ENCODE measurements at places on chromosomes 13 and 19.

GRCh38 chr19:49528211-49528771, 488 bp downstream of the RCN3 start:
- peak overlapping the region; percentile 80 for H3K4me3 ChIP-seq
- DNase-seq = no peak
- peaks cover 27% of the 10 kb centered on the region for H3K4me1 ChIP-seq
- H3K36me3 ChIP-seq = peaks cover 5% of the 10 kb centered on the region
- H3K27me3 ChIP-seq = no peaks in the 10 kb centered on the region

DNA sequence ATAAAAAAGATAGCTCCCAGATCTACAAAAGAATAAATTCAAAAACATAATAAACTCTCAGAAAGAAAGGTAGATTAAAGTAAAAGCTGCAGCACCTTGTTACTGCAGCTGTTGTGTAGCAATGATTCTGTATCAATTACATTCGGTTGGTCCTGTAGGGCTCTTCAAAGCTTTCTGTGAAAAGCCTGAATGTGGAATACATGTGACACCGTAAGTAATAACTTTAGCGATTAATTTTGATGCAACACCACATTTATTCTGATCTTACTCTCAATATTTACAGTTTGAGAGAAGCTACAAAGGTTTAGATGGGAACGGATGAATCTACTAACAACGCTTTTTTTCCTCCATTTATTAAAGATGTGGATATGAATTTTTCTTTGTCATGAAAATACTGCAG, 279.2 kb downstream of the DACH1 start:
- no peak overlapping the region for H3K4me3 ChIP-seq
- no peaks in the 10 kb centered on the region for H3K36me3 ChIP-seq
- no peaks in the 10 kb centered on the region for H3K27me3 ChIP-seq
- H3K27ac ChIP-seq = no peak overlapping the region

DNA sequence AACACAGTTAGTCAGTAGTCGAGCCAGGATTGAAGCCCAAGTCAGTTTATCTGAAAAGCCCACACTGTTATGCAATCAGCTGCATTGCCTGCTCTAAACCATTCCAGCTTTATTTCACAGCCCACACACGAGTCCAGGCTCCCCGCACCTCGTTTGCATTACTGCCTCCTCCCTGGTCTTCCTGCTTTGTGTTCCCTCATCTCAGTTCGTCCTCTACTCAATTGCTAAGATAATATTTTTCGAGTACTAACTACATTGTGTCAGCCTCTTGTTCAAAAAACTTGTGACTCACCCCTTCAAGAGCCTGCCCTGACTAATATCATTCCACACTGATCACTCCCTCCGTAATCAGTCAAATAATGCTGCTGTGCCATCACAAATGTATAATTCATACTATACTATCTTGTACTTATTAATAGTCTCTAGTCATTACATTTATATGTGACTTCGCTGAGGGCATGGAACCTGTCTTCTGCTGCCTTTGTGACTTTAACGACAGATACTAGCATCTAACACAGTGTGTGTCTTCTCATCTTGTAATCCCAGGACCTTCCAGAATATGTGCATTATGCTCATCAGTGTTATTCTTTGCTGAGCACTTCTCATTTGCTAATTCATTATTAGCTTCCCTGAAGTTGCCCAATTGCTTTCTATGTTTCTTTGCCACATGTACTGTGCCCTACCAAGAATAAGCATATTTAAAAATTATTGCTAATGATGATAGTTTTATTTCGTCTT, 26.2 kb upstream of the WDFY2 start:
- H3K36me3 ChIP-seq = no peaks in the 10 kb centered on the region
- no peak overlapping the region for H3K27ac ChIP-seq
- peaks cover 15% of the 10 kb centered on the region for H3K4me1 ChIP-seq

- H3K36me3 ChIP-seq = peaks cover 47% of the 10 kb centered on the region
- H3K4me1 ChIP-seq = peaks cover 27% of the 10 kb centered on the region
- no peak overlapping the region for H3K4me3 ChIP-seq
- no peaks in the 10 kb centered on the region for H3K27me3 ChIP-seq
These were observed 14.1 kb upstream of the PRKD2 start for GRCh38 chr19:46731007-46731501.

DNA sequence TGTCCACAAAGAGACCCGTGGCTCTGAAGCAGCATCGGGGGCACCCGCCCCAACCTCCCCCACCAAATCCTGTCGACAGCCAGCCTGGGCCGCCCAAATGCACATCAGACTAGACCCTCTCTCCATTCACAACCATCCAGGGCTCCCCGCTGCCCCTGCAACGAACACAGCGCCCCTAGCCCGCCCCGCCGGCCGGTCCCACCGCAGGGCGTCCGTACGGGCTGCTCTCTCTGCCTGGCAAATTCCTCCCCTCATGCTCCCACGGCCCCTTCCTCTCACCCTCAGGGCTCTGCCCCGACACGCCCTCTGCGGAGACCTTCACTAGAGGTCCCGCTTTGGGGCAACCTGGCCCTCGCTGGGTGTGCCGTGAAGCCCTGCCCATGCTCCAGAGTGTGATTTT, 7.1 kb downstream of the TCF3 start:
- H3K36me3 ChIP-seq = peaks cover 25% of the 10 kb centered on the region
- no peak overlapping the region for H3K4me3 ChIP-seq
- no peak for DNase-seq
- peaks cover 19% of the 10 kb centered on the region for H3K4me1 ChIP-seq

- no peak for DNase-seq
- no peaks in the 10 kb centered on the region for H3K27me3 ChIP-seq
- no peak overlapping the region for H3K4me3 ChIP-seq
- H3K4me1 ChIP-seq = no peaks in the 10 kb centered on the region
- no peak overlapping the region for H3K27ac ChIP-seq
These were observed 8.5 kb downstream of the MCF2L start for GRCh38 chr13:112977525-112977924.

DNA sequence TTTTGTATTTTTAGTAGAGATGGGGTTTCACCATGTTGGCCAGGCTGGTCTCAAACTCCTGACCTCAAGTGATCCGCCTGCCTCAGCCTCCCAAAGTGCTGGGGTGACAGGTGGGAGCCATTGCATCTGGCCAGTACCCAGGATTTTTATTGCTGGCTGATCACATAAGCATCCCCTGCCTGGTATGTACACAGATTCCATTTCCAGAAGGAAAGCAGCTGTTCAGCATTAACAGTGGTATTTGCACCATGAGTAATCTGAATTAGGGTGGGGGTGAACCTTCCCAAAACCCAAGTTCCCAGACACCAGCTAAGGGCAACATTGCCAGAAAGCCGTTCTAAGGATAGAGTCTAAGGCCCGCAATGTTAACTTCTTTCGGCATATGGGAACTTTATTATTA, 7.3 kb downstream of the ZNF555 start:
- peaks cover 13% of the 10 kb centered on the region for H3K4me1 ChIP-seq
- peaks cover 22% of the 10 kb centered on the region for H3K36me3 ChIP-seq
- no peak overlapping the region for H3K27ac ChIP-seq
- no peak overlapping the region for H3K4me3 ChIP-seq

DNA sequence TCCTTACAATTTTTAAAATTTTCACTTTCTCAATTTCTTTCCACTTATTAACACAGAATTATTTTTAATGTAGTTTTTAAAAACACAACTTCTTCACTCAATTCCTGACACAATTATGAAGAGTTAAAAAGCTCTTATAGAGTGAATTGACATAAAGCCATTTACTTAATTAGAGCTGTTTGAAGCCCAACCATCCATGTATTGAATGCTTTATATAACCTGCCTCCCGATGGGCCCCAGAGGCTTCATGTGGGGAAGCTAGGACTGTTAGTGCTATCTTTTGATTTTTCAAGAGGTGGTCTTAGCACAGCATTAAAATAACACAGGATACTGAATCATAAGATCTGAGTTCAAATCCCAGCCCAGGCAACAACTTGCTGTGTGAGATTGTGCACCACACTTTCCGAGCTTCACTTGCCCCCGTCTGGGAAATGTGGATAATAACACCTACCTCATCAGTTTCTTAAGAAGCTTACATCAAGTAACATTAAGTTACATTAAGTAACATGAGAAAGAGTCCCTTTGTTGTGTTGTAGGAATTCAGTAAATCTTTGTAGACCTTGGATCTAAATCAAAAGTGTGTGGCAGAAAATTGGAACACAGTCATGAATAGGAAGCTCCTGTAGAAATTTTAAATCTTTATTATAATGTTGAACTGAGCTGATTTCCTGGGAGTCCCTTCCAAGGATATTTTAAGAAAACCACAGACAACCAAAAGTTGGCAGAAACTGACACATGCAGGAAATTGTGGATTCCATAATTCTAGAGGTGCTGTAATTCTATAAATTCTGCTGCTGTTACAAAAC, 5.5 kb upstream of the ENOX1 start:
- no peak overlapping the region for H3K4me3 ChIP-seq
- DNase-seq = no peak
- peaks cover 7% of the 10 kb centered on the region for H3K4me1 ChIP-seq

GRCh38 chr13:22618002-22618401, 562.8 kb upstream of the SGCG start:
- H3K27ac ChIP-seq = no peak overlapping the region
- no peaks in the 10 kb centered on the region for H3K4me1 ChIP-seq
- no peak overlapping the region for H3K4me3 ChIP-seq
- no peak for DNase-seq
- H3K36me3 ChIP-seq = no peaks in the 10 kb centered on the region
- no peaks in the 10 kb centered on the region for H3K27me3 ChIP-seq

DNA sequence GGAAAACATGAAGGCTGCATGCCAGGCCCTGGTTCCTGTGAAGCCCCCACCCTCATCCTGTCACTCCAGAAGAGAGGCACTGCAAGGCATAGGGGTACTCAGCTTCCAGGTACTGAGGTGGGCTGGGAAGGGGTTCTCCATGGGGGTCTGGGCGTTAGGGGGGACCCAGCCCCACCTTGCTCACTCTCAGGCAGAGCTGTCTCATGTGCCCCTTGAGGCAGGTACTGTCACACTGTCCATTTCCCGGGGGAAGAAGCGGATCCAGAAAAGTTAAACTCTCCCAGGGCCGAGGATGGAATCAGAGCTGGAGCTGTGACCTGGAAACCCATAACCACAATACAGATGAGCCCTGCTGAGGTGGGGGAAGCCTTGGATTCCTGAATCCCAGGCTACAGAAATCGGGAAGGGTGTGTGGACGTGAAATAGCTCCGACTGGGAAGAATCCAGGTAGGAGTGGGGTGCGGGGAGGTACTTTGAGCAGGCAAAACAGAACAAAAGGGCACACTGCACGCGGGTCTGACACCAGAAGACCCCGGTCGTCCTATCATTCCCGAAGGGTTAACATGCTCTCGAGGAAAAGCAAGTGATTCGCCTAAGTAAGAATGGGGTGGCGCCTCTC, 540 bp upstream of the USE1 start:
- no peak for DNase-seq
- H3K4me3 ChIP-seq = peak overlapping the region; percentile 85
- H3K4me1 ChIP-seq = peaks cover 12% of the 10 kb centered on the region
- peaks cover 41% of the 10 kb centered on the region for H3K36me3 ChIP-seq
- H3K27me3 ChIP-seq = no peaks in the 10 kb centered on the region

DNA sequence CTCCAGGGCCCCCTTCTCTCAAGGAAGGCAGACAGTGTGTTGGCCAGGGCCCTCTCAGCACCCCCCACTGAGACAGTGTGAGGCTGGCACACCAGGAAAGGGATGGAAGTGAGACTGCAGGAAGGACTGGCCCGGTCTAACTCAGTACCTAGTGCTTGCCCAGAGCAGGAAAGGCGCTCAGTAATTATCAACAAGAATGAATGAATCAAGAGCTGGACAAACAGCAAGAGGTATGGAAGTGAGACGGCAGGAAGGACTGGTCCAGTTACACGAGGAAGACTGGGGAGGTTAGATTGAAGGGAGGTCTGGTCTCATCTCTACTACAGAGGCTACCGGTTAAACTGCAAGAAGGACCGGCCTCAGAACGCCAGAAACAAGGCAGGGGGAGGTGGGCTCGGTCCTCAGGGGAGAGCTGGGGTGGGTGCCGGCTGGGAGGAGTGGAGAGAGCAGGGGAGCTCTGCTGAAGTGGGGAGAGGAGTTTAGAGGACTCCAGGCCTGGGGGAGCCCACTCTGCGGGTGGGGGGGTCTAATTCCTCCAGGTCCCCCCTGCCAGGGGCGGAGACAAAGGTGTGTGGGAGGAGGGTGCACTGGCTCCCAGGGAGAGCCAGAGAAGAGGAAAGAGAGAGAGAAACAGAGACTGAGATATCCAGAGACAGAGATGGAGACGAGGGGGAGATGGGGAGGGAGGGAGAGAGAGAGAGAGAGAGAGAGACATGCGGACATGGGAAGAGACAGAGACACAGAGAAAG, 1.1 kb downstream of the SLC8A2 start:
- peaks cover 17% of the 10 kb centered on the region for H3K4me1 ChIP-seq
- DNase-seq = no peak
- H3K27ac ChIP-seq = peak overlapping the region; percentile 79

- DNase-seq = no peak
- peaks cover 18% of the 10 kb centered on the region for H3K4me1 ChIP-seq
- H3K4me3 ChIP-seq = no peak overlapping the region
These were observed 6.7 kb downstream of the SPPL2B start for GRCh38 chr19:2334986-2335846.

DNA sequence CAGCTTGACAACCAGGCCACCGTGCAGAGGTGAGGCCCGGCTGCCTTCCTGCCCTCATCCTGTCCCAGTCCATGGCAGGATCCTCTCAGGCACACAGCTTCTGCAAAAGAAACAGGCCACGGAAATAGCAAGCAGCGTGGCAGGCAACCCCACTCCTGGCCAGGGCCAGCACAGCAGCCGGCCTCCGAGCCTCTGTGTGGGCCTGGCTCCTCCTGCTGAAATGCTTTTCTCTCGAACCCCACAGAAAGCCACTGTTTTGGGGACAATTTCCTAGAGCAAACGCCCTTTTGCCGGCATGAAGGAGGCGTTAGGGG, 39.5 kb upstream of the F7 start:
- no peaks in the 10 kb centered on the region for H3K4me1 ChIP-seq
- no peak overlapping the region for H3K4me3 ChIP-seq
- no peak for DNase-seq

DNA sequence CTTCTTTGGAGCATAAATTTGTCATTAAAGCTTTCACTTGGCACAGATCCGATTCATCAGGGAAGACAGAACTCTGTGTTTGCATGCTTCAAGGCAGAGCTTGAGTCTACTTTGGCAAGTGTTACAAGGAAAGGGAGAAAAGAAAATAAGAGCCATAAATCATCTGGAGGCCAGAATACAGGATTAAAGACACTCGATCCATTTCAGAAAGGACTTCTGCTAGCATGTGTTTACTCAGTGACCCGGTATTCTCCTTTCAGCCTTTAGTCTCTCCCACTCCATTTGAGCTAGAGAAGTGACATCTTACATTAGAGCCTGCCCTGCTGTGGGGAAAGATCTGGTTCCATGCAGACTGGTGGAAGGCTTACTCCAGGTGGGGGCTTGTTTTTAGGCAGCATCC, 306.4 kb downstream of the KLF5 start:
- no peak overlapping the region for H3K4me3 ChIP-seq
- H3K36me3 ChIP-seq = no peaks in the 10 kb centered on the region
- no peak overlapping the region for H3K27ac ChIP-seq

DNA sequence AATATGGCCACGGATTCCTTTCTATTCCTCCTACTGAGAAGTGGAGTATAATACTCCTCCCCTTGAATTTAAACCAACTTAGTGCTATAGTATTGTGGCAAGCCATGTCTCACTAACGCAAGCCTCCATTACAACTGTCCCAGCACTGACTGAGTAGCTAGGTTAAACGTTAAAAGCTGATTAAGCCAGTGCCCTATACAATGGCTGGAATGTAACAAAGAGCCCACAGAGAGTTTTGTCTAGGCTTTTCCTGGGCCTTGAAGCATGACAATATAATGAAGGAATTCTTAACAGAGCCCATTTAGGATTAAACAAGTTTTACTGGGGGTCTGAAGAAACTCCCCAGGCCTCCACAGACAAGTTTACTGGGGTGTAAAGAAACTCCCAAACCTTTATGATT, 254.5 kb upstream of the DACH1 start:
- H3K4me3 ChIP-seq = no peak overlapping the region
- DNase-seq = no peak
- H3K27me3 ChIP-seq = no peaks in the 10 kb centered on the region
- no peaks in the 10 kb centered on the region for H3K36me3 ChIP-seq
- no peak overlapping the region for H3K27ac ChIP-seq

Measured in central memory CD8-positive, alpha-beta T cell (primary cell).